ENCODE measurements at places on chromosomes 7 and 10.

DNA sequence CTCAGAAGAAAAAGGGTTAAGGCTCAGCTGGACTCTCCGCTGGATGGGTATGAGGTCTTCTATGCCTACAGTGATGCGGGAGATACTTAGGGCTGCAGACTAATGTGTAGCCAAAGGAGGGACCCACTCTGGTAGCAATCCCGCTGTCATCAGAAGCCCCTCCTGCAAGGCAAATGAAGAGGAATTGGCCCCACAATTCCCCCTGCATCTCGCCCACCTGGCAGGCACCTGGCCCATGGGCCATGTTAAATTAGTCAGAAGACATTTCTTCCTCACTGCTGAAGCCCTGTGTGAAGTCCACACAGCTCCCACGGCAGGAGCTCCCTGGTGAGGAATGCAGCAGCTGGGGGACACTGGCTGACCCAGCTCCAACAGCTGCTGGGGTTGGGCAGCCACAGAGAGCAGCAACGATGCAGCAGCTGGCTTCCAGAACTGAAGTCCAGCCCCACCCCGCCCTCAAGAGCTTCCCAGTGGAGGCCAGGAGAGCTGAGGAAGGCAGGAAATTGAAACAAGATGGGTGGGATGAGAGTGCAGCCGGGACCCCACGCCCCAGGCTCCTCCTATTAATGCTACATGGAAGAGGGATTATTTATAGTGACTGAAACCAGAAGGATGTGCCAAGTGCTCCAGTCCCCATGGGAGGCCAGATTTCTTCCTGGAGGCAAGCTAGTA lies 5.5 kb downstream of the VSTM4 start:
- DNase-seq: no peak

- no peak for DNase-seq
These were observed 4.9 kb downstream of the GCK start for GRCh38 chr7:44184206-44184872.

- DNase-seq: no peak
These were observed 27.6 kb upstream of the LAMB4 start for GRCh38 chr7:108157606-108158335.

DNA sequence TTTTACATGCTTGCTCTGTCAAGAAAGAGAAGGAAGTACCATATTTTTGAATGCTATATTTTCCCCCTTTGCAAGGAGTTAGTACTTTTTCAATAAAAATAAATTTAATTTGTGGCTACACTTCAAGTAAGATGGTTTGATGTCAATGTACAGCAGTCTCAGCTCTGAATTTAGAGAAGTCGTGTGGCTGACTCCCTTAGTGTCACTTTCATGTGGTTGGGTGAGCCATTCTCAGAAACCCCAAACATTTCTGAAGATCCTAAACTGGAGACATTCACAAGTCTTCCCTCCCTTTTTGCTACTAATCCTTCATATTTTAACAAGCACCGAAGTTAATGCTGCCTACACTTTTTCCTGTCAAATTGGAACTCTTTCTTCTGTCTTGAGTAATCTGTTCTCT lies 244.4 kb downstream of the DYNC1I1 start:
- DNase-seq: no peak

DNA sequence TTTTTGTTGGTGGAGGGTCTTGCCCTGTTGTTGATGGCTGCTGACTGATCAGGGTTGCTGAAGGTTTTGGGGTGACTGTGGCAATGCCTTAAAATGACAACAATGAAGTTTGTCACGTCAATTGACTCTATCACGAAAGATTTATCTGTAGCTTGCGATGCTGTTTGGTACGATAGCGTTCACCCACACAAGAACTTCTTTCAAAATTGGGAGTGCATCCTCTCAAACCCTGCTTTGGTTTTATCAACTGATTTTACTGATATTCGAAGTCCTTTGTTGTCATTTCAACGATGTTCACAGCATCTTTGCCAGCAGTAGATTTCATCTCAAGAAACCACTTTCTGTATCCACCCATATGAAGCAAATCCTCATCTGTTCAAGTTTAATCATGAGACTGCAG lies 26.0 kb downstream of the NAMPT start:
- DNase-seq: no peak

GRCh38 chr7:128036226-128036940 lies 5.1 kb upstream of the LRRC4 start:
- no peak for DNase-seq

- no peak for DNase-seq
These were observed 65.8 kb upstream of the CHST15 start for GRCh38 chr10:124159153-124159552.

- no peak for DNase-seq
These were observed 98.0 kb downstream of the KCND2 start for GRCh38 chr7:120370954-120371353.

DNA sequence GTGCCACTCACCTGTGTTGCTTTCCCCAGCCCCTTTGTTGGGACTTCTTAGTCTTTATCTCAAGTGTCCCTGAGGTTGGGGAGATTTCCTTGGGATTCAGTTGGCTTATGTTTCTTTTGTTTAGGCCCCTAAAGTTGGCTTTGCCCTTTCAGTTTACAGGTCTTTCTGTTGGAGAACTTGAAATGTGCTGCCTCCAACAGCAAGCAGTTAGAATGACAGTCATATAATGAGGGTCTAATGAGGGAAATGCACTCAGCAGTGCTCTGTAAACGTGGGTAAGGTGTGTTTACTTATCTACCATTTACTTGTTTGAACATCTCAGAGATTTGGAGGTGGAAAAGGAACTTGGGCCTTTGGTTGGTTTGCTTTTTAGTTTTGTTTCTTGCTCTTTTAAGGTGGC lies 191.4 kb upstream of the STK17A start:
- no peak for DNase-seq

- no peak for DNase-seq
These were observed 355.2 kb upstream of the LRGUK start for GRCh38 chr7:133771788-133772419.

- peak; percentile 35 for DNase-seq
These were observed 7.1 kb upstream of the AMZ1 start for GRCh38 chr7:2680792-2681490.

DNA sequence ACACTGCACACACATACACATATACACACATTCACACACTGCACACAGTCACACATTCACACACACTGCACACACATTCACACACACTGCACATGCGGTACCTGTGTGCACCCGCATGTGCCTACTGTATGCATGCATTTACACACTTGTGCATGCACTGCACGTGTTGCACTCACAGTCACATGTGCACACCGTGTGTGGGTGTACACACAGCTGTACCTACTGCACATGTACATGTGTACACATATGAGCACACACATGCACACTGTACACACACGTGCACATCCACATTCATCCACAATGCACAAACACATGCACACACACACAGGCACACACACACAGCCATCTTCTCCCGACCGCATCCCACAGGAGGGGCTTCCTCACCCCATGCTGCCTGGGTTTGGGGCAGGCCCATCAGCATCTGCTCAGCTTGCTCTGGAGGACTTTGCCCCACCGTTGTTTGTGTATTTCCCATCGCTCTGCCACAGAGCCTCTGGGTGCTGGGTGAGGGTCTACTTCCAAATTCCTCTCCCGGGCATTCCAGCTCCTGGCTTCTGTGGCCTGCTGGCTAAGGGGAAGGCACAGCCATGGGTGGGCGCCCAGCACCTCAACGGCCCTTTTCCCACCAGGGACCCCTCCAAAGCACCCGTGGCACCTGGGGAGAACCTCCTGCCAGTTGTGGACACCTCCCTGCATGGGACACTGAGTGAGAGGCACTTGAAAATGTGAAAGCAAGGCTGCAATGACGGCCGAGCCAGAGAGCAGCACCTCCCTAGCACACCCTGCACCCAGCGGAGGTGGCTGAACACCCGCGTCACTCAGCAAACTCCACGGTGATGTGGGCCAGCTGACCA lies 324.3 kb downstream of the PTPRN2 start:
- no peak for DNase-seq

DNA sequence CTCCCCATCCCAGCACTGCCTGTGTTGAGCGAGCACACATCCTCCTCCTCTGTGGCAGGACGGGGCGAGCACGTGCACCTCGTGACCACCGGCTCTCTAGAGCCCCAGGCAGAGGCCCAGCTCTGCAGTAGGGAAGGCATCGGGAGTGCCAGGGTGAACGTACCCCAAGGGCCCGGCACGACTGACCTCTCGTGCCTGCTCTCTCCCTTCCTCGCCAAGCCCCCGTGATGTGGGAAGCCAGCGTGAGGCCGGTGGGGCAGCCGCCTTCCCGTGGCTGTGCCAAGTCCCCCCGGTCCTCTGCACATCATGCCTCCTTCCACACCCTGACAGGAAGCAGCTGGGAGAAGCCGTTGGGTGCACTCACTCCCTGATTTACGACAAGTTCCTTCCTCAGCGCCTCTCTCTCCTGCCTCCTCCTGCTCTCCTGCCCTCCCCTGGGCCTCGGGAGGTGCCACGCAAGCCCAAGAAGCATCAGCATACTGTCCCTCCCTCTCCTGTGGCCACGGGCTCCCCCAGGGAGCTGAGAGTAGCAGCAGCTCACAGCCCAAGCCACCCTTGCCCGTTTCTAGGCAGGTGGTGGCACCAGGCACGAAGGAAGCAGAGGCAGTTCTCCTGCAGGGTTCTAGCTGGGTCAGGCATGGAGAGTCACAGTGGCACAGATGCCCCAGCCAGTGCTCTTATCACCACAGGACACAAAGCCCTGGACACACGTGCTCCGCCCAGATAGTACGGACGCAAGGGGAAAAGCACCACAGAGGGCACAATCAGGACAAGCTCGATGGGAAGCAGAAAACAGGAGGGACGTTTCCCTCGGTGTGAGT lies 47.0 kb downstream of the AMZ1 start:
- DNase-seq: no peak

GRCh38 chr7:27693794-27694193 lies 31.1 kb upstream of the HIBADH start:
- DNase-seq: no peak

GRCh38 chr10:123140164-123140982 lies 4.6 kb downstream of the HMX3 start:
- no peak for DNase-seq

GRCh38 chr7:55077561-55078410 lies 59.0 kb downstream of the EGFR start:
- no peak for DNase-seq

GRCh38 chr7:129470411-129470810 lies 31.9 kb upstream of the SMKR1 start:
- DNase-seq: no peak

GRCh38 chr10:26227786-26228185 lies 11.2 kb downstream of the GAD2 start:
- DNase-seq: no peak

DNA sequence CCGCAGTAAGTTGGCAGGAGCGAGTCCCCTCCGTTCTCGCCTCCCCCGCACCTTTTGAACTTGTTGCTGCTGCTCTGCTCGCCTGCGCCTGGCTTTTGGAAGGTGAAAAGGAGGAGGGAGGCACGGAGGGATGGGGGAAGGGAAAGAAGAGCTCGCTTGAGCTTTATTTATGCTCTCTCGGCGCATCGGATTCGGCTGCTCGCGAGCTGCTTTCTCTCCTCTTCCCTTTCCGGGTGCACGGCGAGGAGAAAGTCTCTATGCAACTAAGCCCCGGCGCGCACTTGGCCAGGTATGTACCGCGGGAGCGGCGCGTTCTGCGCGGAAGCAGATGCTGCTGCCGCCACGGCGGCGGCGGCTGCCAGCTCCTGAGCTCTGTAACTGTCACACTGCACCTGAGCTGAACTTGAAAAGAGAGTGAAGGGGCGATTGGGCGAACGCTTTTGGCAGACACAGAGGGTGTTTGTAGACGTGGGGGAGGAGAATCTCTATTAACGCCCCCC lies 551 bp downstream of the KCND2 start:
- peak; percentile 58 for DNase-seq

DNA sequence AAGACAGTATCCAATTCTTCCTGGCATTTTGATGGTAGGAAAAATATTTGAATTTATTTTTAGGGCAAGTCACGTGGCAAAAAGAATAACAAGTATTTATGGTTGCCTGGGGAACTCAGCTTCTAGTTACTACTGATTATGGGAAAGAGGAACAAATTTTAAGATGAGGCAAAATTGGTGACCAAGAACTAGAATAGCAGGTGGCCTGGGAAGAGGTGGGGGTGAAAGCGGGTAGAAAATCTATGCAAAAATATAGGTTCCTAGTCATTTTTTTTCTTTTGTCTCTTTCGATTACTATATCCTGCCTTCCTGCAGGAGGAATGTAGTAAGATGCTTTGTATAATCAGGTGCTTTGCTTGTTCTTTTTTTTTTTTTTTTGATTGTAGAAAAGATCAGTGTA lies 27.8 kb downstream of the ENTPD1 start:
- no peak for DNase-seq

DNA sequence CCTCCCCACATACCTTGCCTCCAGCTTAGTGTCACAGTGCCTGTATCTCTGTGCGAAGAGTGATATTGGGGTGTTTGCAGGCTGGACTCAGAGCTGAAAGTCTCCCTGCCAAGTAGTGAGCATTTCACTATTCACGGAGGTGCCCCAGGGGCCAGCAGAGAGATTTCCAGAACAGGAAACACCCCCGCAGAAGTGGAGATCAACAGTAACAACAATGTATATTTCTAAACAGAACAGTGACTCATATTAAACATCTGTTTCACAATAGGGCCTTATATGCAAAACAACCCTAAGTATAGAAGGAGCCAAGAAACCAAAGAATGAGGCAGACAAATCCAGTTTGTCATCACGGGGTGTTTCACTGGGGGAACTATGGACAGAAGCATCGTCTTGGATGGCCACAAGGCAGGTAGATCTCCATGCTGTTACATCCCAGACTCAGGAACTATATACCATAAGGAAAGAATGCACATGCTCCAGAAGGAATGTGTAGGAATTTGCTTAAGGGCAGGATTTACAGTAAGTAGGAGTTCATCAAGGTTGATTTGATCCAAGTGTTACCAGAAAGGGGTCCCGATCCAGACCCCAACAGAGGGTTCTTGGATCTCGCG lies 29.3 kb upstream of the CCL24 start:
- DNase-seq: no peak

GRCh38 chr10:24762966-24763623 lies 39.4 kb upstream of the ARHGAP21 start:
- DNase-seq: no peak

GRCh38 chr7:149869867-149870266 lies 3.9 kb upstream of the ATP6V0E2 start:
- no peak for DNase-seq
